ENCODE measurements at places on chromosomes 5 and 9.

- no peak for DNase-seq
These were observed 15.5 kb downstream of the ATOX1 start for GRCh38 chr5:151742870-151743294.

- DNase-seq = no peak
These were observed 15.4 kb downstream of the ZNF622 start for GRCh38 chr5:16450163-16450562.

DNA sequence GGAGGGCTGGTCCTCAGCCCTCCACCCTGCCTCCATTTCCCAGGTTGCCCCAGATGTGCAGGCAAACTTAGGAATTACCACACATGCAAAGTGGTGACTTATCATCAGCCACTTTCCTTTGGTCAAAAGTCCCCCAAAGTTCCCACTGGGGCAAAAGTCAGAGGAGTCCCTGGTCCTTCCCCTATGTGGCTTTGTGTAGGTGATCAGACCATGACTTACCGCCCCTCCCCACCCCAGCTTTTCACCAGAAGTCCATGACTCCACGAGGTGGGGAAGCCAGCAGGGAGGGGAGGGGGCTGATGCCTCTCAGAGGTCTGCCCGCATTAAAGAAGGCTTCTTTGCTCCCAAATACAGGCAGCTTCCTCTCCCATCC lies 5.8 kb downstream of the TRAF1 start:
- no peak for DNase-seq

- DNase-seq = no peak
These were observed 9.5 kb downstream of the MTAP start for GRCh38 chr9:21811914-21812313.

DNA sequence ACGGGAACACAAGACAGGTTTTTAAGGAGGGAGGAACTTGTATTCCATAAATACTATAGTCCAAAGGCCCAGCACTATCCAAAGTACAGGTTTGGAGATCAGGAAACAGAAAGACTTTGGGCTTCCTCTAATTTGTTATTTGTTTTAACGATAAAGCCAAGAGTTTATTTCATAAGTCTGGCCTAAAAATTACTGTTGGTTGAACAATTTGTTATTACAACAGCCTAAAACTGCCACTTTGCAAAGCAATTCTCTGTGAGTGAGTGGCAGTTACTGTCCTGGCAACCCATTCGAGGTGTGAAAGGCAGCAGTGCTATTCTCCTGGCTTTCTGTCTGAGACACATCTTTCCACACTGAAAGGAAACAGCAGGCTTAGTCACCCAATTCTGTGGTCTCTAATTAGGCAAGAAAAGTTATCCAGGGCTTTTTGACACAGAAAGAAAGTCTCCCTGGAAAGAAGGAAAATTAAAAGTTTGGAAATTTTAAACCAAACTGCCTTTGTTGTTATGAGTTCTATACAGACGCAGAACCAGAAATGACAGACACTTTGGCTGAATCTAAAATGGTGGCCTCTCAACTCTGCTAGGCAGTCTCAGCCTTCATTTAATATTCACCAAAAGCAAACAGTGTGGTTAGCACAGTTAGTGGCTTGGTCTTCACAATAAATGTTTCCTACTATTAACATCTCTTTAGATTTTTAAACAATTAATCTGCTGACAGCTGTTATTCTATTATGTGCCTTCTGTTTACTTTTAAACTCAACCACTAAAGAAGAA lies 33.9 kb downstream of the PSMB7 start:
- DNase-seq = no peak

Data from central memory CD4-positive, alpha-beta T cell (primary cell).